Ascending aorta (tissue), 2 donors: ENCODE measurements at places on chromosomes 16 and 17.

DNA sequence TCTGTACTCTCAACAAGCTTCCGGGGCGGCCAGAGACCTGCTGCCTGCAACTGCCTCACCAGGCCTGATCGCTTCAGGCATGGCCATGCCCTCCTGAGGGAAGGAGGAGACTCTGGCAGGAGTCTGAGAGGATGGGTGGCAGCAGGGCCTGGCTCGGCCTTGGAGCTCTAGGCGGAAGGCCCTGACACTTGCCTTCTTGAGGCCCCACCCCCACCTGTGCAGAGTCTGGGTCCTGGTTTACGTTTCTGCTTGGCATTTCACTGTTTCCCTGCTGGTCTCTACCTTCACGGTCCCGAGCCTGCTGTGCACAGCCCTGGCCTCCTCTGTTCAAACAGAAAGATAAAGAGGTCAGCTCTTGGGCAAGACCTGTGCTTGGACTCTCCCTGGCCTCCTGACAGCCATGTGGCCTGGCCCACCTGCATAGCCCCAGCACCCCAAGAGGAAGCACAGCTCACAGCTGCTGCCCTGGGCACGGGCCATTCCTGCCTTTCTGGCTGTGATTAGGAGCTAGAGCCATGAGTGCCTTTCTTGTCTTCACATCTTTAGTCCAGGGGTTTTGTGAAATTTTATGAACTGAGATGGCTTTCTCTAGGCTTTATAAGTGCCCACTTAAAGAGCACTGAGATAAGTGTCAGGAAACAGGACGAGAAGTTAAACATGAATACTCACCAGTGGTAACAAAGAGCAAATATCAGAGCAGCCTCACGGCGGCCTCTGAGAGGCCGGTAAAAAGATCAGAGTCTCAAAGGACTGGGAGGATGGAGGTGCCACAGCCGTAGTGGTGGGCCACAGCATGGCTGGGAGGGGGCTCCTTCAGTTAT, 25.6 kb upstream of the MTSS2 start:
- no peak for DNase-seq

DNA sequence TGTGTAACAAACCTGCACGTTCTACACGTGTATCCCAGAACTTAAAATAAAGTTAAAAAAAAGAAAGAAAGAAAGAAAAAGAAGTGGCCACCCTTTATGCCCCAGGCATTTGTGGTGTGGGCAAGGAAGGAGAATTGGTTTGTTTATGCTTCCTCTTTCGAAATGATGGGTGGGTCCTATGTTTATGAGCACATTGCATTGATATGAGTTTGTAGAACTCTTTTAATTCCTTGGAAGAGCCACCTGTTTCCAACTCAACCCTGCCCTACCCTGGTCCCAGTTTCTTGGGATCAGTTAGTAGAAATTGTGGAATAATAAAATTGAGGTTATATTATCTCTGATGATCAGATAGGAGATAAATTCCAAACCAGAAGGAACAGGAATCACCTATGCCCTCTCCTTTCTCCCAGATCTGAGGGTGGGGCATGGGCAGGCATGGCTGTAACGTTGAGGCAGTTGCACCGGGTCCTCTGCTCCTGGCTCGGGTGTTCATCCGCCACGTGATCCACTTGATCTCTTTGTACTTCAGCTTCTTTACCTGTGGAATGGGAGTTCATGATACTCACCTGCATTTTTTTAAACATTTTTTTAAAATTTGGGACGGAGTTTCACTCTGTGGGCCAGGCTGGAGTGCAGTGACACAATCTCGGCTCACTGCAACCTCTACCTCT, 15.9 kb downstream of the CHAD start:
- no peak for DNase-seq

- no peak for DNase-seq
These were observed 10.3 kb upstream of the MED13 start for GRCh38 chr17:62075308-62075815.

GRCh38 chr17:39538866-39539265, 68.9 kb downstream of the NEUROD2 start:
- DNase-seq = no peak

GRCh38 chr16:84570739-84571403, 47.0 kb downstream of the COTL1 start:
- DNase-seq = no peak

DNA sequence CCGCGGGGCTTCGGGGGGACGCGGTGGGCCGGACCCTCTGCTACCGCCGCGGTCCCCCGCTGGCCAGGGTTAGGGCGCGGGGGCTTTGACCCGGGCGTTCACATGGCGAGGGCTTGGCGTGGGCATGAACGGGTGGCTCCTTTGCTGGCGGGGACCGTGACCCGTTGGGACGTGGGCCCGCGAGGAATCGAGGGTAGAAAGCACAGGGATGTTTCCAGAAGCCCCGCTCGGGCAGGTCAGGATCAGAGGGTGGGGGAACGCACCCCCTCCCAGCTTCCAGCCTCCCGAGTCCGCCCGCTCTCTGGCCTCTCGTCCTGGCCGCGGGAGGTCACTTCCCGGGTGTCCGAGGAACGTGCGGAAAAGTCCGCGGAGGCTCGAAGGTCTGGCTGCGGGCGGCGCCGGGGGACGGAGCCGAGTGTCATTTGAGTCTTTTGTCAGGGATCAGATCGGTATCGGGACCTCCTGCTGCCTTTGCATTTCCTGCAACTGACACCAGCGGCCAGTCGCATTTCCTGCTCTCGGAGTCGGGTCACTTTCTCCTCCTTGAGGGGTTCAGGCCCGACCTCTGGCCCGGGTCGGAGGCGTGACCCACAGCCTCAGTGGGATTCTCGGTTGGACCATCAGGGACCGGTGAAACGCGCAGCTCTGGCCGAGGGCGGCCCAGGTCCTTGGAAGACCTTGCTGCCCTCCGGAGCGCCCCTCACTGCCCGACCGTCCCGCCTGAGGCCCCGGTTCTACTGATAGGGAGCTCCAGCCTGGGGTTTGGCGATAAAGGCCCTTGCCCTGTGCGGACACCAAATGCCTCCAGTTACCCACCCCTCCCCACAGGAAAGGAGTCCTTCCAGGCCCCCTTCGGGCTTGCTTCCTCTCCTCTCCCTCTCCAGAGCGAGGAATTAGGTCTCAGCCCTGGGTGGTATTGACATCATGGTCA, 702 bp upstream of the WNT3 start:
- no peak for DNase-seq

GRCh38 chr16:54270711-54271110, 15.9 kb downstream of the IRX3 start:
- no peak for DNase-seq
